Tracheal epithelial cell (primary cell): ENCODE measurements at places on chromosomes 4 and X. TPM values are rescaled to one million over a fixed set of nuclear protein-coding genes. Genes with fewer than 3 reads are reported as not detected.

Gene KLHL4
- 0.21 and 0.48 TPM in 2 replicates for total RNA-seq

Gene PYURF
- 58.1 and 81.6 TPM in 2 replicates for total RNA-seq

Gene SNCA
- 12.6 and 16.6 TPM in 2 replicates for total RNA-seq

Gene MGAT4D
- not detected in 2 replicates for total RNA-seq

Gene STIM2
- total RNA-seq: 7.5 and 13.9 TPM in 2 replicates

Gene HTRA3
- total RNA-seq: not detected in 2 replicates

Gene BANK1
- 0.43 and 0.72 TPM in 2 replicates for total RNA-seq

Gene ADGRG4
- not detected in 2 replicates for total RNA-seq
